ENCODE measurements at places on chromosomes 4 and X. TPM values are rescaled to one million over a fixed set of nuclear protein-coding genes. Genes with fewer than 3 reads are reported as not detected.

DNA sequence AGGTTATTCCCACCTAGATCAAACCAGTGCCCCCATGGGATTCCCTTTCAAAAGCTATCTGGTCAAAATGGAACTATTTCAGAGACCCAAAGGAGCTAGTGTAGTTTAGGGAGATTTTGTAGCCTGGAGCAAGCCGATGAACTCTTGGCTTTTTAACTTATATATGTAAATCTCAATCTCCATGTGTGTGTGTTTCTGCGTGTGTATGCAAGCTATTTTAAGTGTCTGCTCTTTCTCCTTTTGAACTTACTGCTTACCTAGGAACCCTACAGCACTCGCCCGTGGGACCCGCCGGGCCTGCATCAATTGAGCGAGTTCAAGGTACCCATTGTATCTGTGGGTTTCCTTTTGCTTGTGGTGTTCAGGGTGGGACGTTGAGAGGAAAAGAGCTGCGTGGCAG, 10.4 kb downstream of the CSTF2 start:
- no peak for DNase-seq

- no peak for DNase-seq
Observed at GRCh38 chrX:10050481-10050880, 83.3 kb downstream of the CLDN34 start.

- no peak for DNase-seq
Observed at GRCh38 chrX:109704563-109704962, 28.5 kb downstream of the ACSL4 start.

DNA sequence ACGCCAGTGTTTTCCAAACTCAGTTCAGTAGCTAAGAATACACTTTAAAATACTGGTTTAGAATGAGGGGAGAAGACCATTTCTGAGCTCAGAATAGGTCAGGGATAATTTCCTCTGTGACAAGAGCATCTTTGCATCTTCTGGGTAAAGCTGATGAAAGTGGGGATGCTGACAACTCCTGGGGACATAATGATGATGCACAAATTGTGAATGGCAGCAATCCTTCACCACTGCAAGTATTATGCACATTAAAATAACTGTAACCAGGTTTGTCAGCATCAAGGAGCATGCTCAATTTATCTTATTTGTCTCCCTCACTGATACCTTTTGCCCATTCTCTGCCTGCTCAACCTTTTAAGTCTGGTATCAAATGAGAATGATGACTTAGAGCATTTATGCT, 248.2 kb downstream of the EPHA5 start:
- no peak for DNase-seq

The FOXR2 gene
- polyA plus RNA-seq: not detected

DNA sequence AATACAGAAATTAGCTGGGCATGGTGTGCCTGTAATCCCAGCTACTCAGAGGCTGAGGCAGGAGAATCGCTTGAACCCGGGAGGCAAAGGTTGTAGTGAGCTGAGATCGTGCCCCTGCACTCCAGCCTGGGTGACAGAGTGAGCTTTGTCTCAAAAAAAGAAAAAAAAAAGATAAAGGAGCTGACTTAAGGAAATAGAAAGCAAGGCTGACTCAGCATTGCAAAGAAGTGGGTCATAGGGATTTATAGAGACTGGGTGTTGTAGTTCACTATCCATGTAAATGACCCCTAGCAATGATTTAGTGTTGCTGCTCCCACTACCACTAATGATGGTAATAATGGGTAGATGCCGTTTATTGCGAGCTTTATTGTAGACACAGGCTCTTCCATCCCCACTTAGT, 47.6 kb downstream of the ADD1 start:
- no peak for DNase-seq

DNA sequence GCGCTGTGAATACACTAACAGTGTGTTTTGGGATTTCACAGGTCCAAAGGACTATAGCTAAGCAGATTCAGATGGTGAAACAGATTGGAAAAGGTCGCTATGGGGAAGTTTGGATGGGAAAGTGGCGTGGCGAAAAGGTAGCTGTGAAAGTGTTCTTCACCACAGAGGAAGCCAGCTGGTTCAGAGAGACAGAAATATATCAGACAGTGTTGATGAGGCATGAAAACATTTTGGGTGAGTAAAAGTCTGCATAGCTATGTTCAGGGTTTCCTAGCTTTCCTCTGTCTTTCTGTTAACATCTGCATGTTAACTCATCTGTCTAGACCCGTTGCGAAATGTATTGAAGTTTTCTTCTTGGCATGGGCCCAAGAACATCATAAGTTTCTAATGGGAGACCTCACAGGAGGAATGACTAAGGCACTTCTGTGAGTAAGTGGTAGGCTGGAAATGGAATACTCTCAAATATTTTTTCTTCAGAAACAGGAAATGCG, 372.1 kb downstream of the BMPR1B start:
- DNase-seq: no peak

DNA sequence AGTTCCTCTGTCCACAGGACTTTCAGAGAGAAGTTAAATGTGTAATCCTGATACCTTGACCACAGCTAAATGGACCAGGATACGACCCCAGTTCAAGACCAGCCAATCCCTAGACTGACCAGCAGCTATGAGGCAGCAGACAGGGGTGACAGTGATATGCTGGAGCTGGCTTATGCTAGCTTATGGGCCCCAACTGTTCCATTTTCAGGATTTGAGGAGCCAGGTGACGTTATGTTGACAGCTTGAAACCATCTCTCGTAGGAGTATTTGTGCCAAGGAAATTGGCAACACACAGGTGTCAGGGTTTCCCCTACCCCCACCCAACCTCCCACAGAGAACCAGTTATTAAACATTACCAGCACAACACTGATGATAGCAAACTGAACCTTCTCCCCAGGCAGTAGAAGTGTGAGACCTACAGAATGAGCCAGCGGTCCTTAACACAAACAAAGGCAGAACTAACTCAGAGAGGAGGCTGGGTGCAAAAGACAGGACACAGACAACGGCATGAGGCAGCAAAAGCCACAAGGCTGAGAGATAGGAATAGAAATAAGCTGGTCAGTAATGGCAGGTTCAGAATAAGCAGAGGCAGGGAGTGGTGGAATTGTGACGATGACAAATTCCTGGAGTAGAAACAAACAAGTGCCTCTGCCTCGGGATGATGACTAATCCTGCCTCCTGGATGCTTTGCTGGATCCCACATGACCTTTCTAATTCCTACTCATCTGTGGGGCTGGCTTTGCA, 85.6 kb upstream of the CPEB2 start:
- DNase-seq: no peak

All from pancreas (tissue), 10 donors.